ENCODE measurements at places on chromosomes 7 and 10.

- DNase-seq, result no peak
Measured at GRCh38 chr10:78528749-78529204, 495.1 kb downstream of the RPS24 start.

GRCh38 chr7:75055830-75056772, 17.5 kb downstream of the RCC1L start:
- DNase-seq, result no peak

GRCh38 chr7:150945171-150945852, 32.8 kb downstream of the KCNH2 start:
- DNase-seq, result no peak

- DNase-seq, result no peak
Measured at GRCh38 chr7:83338277-83338950, 175.7 kb upstream of the PCLO start.

DNA sequence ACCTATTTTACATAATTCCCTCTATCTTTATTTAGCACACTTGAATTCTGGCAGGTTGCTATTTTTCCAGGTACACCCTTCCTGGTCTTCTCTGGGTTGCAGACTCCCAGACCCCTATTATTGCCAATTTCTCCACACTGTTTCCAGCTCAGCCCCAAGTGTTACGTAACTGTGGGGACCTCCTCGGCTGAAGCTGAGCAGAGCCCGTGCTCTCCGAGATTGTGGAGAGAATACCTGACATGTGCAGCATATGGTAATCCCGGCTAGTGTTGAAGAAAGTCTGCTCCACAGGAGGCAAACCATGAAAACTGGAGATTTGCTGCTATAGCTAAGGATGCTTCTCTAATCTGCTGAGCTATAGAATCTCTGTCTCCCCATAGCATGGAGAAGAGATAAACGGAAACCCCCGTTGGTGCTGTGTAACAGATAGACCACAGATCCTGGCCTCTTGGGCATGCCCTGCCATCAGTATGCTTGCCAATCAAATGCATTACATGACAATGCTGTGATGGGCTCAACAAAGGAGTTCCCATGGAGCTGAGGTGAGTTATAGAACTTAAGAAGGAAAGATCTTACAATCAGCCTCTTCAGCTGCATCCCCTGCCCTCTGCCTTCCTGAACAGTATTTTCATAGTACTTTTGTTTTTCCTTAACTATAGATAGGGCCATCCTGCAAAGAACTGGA, 144.6 kb upstream of the AOAH start:
- no peak for DNase-seq

GRCh38 chr10:112996462-112996861, 46.4 kb downstream of the TCF7L2 start:
- no peak for DNase-seq

DNA sequence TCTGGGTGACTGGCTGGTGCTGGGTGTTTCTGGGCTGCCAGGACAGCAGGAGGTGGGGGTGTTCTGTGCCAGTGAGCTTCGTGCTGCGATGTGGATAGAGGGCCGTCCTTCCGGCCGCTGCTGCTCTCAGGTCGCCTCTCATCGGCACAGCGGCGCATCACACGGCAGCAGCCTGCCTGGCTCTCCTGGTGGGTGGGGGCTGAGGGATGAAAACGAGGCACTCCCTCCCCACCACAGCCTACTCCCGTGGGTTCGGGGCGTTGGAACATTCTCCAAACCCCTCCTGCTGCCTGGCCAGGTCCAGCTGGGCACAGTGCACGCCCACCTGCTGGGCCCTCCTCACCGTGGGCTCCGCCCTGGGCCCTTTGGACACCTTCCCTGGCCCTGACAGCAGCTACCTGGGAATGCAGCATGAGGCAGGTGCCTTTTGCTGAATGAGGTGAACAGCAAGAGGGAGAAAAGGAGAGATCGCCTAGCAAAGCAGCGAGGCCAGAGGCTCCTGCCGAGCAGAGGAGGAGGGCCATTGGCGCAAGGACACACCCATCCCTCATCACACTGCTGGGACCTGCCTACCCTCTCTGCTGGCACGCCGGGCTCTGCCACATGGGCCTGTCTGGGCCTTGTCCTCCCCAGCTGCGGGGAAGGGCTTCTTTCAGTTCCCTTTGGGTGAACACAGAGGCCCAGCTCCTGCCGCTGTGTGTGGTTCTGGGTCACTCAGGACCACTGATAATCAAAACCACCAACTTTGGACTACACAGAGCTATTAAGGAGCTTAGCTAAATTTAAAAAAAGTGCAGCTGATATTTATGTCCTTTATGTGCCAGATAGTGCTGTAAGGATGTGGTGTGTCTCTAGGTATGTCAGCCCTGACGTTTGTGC, 33.4 kb downstream of the INPP5A start:
- DNase-seq, result peak; percentile 65

DNA sequence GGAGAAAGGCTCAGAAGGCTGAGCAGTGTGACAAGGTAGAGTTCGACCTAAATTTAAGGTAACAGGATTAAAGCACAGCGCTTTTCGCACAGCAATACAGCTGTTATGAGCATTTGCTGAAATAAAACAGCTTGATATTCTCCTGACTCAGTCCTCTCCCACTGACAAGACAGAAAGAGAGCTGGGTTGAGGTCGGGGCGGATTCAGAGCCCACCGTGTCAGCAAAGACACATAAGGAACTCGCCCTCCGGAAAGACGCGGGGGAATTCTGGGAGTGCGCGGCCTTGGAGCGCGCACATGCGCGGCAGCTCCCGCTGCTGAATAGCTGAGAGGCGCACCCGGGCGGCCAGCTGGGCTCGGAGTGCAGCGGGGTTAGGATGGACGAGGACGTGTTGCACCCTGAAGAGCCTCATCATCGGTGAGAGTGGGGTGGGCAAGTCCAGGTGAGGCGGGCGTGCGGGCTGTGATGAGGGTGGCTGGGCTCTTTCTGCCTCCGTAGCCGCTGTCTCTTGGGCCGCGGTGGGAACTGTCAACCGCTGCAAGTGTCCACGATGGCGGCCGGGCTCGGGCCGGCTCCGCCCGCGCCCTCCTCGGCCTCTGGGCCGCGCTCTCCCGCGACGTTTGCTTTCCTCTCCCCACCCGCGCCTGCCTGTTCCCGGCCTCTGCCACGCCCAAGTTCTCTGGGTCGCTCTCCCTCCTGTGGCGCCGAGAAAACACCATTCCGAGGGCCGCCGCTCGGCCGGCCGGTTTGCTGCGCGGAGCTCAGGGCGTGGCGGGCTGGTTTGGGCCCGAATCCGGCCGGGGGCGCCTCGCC, 120.6 kb downstream of the LYZL1 start:
- DNase-seq, result peak; percentile 73

- DNase-seq, result peak; percentile 14
Measured at GRCh38 chr10:104122225-104123107, 495 bp downstream of the SFR1 start.

- no peak for DNase-seq
Measured at GRCh38 chr10:43971306-43971705, 322.6 kb upstream of the ZNF32 start.

- no peak for DNase-seq
Measured at GRCh38 chr7:19705663-19706062, 3.2 kb downstream of the POLR1F start.

DNA sequence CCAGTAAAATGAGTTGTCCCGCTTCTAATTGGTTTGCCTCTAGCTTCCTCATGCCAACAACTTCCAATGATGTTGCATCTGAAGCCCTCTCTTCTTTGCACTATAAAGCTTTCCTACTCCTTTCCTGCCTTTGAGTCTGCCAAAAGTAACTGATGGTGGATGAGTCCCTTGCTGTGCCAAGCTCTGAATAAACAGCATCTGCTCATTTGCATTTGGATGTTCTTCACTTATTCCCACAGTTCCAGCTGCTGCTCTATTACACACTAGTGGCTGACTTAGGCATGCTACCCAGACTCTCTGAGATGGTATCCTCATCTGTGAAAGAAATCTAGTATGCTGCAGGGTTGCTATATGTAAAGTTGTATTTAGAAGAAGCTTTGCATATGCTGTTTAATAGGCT, 24.9 kb downstream of the SFR1 start:
- no peak for DNase-seq

DNA sequence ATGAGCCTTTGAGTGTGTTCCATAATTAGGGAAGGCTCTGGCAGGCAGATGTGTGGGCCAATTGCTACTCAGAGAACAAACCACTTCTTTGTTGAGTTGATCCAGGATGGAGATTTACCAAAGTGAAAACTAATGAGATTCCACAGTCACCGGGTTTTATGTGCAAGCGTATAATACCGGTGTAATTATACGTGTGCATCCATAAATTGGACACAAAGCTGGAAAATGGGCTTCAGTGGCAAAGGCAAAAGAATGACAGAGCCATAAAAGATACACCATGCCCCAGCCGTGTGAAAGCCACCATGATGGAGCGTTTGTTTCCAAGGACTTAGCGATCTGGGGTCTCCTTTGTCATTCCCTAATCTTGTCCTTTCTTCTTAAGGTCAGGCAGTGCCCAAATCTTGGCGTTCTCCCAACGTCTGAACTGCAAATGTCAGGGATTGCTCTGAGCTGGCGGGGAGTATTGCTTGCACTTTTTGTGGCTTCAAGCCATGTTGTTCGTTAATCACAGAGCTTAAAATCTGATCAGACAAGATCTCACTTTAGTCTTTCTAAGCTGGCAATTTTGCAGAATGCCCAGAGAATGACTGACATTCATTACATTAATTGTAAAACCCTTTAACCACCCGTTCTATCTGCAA, 70.1 kb downstream of the NPTX2 start:
- DNase-seq, result no peak

- no peak for DNase-seq
Measured at GRCh38 chr7:155340071-155340531, 42.4 kb downstream of the INSIG1 start.

- no peak for DNase-seq
Measured at GRCh38 chr10:130769146-130770017, 542.1 kb downstream of the TCERG1L start.

DNA sequence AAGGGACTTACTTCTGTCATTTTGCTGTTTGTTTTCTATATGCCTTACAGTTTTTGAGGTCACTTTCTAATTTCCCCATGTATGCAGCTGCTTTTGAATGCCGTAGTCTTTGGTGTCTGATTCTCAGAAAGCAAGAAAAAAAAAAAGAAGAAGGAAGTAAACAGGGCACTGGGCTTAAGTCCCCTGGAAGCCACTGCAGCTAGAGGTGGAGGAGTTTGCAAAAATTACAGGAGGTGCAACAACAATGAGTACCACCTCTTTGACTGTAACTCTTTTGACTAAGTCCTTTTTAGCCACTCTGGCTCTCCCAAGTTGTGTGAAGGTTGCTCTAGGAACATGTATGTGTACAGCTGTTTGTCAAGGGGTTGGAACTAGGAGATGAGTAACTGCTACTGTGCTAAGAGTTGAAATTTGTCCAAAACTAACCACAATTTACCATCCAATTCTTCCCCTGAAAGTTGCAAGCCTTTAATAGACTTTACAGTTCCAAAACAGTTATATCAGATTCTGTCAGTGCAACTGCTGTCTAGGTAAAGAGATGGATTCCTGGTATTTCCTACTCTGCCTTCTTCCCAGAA, 588.0 kb upstream of the LRRN3 start:
- DNase-seq, result no peak

GRCh38 chr7:151403764-151404163, 6.1 kb downstream of the WDR86 start:
- DNase-seq, result no peak

GRCh38 chr7:142960955-142961512, 1.1 kb downstream of the KEL start:
- no peak for DNase-seq

GRCh38 chr10:116324227-116324950, at the start of gene CCDC172:
CCDC172 (plus strand) TSS chr10:116324448; CDS start chr10:116325012, 564 bp downstream.
- no peak for DNase-seq

GRCh38 chr10:132270256-132270655, 37.5 kb downstream of the STK32C start:
- no peak for DNase-seq

DNA sequence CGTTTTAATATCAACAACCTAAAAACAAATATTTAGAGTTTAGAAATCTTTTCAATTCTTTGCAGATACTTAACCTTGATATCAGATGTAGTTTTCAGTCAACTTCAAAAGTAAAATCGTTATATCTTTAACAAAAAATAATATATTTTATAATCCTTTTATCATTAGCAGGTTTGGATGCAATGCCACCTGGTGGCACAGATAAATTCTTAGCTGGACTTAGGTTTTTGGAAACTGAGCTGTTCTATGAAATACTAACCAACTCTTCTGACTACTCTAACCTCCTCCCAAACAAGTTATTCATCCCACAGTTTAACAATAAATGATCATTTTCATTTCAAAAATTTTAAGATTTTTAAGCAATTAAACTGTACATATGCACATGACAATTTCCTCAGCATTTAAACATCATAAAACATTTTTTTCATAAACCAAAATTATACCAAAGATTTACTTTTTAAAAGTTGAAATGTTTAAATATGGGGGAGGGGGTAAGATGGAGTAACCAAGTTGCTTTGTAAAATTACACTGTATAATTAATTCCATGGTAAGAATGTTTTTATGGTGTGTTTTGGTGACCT, 56.9 kb downstream of the HIBADH start:
- DNase-seq, result no peak

GRCh38 chr10:69960606-69960987, 92.0 kb upstream of the MACROH2A2 start:
- DNase-seq, result no peak

DNA sequence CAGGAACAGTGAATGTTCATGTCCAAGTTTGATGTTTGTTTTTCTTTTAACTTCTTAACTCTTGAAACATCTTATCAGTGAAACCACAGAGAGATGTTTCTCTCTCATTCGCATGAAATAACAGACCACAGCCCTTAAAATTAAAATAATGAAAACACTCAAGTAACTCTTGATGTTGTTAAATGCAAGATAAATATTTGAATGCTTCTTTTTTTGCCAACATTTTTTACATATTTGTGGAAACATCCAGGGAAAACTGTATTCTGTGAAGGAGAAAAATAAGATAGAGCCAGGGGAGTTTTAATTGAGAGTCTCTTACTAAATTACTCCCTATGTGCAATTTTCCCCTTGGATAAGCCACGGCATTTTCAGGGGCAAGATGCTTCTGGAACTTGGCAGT, 361.8 kb upstream of the MGMT start:
- no peak for DNase-seq

- DNase-seq, result no peak
Measured at GRCh38 chr7:139058943-139059342, 23.1 kb upstream of the ZC3HAV1L start.

- DNase-seq, result no peak
Measured at GRCh38 chr10:87544721-87545120, 40.0 kb downstream of the MINPP1 start.

DNA sequence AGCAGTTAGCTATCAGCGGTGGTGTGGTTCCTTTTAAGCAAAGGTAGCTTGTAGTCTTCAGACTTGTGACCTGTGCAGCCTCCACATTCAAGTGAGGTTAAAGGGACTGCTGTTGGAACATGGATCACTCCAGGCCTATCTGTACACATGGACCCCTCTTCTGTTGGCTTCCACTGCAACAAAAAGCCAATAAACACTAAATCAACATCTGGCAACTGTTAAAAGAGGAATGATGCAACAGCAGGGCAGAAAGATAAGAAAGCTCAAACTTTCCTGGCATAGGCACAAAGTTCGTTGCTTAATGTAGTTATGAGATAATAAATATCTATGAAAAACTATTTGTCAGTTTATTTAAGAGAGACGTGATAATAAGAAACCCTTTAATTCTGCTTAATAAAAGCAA, 4.0 kb upstream of the MINPP1 start:
- no peak for DNase-seq
